SW 1271 (cell line): ENCODE measurements at places on chromosomes 6 and 20.

GRCh38 chr6:63923139-63923739, 287.6 kb downstream of the PHF3 start:
- DNase-seq, result peak; percentile 0

DNA sequence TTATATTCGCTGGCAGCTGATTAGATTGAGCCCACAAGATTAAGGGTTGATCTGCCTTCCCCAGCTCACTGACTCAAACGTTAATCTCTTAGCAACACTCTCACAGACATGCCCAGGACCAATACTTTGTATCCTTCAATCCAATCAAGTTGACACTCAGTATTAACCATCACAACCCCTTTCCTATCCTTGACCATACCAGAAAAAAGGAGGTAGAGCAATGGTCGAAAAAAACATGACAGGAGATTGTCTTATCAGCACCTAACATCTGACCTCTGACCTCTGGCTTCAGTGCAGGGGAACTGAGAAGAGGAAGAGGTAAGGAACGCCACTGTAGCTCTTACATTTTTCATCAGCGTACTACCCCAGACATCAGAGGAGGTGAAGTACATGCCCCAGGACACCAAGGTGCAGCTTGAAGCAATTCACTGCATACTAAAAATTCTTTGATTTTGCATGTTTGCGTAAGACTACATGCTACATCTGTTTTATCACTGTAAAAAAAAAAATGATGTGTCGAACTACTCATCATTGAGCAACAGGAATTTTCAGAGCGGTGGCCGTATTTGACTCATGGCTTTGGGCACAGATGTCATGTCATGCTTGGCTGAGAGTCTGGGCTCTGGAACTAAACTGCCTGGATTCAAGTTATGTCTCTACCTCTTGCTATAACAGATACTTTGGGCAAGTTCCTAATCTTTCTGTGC, 188.0 kb upstream of the TAB2 start:
- DNase-seq, result no peak

GRCh38 chr6:96781557-96781956, 55.7 kb downstream of the GPR63 start:
- DNase-seq, result no peak

- DNase-seq, result no peak
Measured at GRCh38 chr6:41426888-41427641, 91.7 kb downstream of the NCR2 start.

- DNase-seq, result no peak
Measured at GRCh38 chr20:4828830-4829513, 107.3 kb downstream of the PRND start.

- DNase-seq, result no peak
Measured at GRCh38 chr20:53513168-53513488, 80.5 kb downstream of the ZNF217 start.

DNA sequence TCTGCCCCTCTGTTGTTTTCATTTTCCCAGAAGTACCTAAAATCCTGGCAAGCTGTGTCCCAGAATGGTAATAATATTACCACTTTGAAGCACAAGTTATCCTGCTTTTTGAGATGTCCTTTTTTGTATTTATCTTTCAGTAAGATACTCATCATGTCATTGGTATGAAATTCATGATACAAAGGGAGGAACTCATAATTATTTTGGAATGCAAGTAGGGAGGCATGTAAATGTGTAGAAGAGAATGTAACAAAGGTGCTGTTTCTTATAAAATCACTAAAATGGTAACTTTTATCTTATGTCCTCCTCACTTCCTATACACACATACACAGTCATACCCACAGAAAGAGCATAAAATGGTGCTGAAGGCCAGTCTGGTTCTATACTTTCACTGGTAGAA, 109.9 kb downstream of the CD2AP start:
- DNase-seq, result no peak

GRCh38 chr6:87093651-87094050, 1.3 kb downstream of the CGA start:
- DNase-seq, result no peak

DNA sequence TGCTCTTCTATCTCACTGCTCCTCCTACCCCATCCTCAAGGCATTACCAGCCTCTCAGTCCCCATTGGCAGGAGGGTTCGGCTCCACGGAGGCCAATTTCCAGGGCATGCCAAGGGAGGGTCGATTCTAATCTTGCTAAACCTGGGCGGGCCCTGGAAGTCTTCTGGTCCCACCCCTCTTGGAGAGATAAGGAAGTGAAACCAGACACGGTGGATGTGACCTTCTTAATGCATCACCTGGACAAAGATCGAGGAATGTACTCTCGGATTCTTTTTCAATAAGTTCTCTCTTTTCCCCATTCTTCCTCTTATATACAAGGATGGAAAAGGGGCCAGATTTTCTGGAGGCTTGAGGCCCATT, 112.2 kb upstream of the ARMC2 start:
- no peak for DNase-seq

DNA sequence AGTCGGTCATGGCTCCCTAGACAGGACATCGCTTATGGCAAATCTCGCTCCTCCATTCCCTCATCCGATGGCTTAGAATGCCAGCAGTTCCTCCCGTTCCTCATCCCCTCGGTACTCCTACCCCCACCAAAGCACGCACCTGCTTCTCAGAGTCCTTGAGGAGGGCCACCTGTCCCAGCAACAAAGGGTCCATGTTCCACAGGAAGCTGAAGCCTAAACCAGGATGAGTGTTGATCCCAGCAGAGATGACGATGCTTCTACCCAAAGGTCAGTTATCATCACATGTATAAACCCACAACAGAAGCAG, 111.2 kb downstream of the THBS2 start:
- DNase-seq, result no peak

DNA sequence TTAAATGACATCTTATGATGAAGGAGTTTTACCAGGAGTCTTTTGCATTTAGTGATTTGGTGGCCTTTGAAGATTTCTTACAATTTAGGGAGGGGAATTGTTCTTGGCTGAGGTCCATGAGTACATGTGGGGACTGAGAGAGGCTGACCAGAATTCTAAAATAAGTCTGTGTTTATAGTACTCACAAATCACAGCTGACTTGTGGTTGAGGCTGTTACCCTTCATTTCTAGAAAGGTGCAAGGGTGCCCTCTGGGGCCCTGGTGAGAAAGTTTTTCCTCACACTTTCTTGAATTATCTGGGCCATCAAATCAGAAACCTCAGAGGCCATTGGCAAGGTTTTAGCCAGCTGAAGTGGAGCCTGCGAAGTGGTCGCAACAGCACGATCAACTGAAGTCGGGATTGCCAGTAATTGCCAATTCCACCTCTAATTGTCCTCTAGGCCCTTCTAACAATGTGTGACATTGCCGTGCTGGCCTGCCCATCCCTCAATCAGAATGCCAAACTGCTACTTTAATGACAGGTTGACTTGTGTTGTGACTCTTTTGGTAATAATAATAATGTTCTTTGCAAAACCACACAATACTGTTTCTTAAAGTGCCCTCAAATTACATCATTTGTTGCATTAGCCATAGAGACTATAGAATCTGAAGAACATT, 221.6 kb downstream of the OGFRL1 start:
- DNase-seq, result peak; percentile 25

GRCh38 chr6:139055709-139056108, 27.2 kb downstream of the ABRACL start:
- DNase-seq, result no peak

DNA sequence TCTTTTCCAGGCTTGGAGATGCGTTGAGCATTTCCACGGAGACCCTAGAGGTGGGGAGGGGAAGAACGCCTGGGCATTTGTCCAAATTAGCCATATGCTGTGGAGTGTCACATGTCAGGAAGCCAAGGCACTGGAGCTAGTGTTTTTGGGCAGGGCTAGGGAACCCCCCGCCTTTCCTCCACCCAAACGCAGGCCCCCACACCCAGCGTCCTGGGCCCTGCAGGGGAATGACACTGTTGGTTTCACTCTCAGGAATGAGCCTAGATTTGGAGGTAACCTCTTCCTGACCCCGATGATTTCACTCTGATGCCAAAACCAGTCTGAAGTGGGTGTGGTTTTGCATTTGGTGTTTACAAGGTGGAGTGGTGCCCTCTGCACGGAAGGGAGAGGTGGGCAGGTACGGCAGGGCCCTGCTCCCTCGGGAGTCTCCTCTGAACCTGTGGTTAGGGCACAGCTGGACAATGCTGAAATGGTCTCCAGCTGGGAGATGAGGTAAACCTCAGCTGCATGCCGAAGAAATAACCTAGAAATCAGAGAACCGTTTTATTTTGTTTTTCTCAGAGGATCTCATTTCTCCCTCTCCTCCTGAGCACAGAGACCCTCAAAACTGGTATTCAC, 29.5 kb downstream of the MTHFD1L start:
- DNase-seq, result no peak

DNA sequence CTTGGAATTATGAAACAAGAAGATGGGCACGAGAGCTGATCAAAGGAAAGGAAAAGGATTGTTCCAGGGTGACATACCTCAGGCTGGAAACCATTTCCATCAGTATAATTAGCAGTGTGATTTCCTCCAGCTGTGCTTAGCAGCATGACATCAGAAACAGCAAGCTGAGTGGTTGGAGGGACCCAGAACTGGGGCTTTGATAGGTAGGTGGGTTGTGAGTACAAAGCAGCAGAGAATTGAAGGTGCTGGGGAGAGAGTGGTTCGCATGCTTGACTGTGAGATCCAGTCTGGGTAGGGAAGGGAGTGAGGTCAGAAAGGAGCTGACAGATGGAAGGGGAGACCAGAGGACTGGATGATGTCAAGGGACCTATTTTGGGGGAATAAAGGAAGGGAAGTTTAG, 90.4 kb downstream of the CD164 start:
- no peak for DNase-seq

GRCh38 chr6:44052419-44053023, 74.7 kb downstream of the MRPL14 start:
- no peak for DNase-seq

- no peak for DNase-seq
Measured at GRCh38 chr20:2880650-2881049, 7.4 kb downstream of the PTPRA start.

GRCh38 chr6:130409418-130410100, 43.7 kb downstream of the TMEM200A start:
- DNase-seq, result no peak

GRCh38 chr6:21608601-21609000, 15.1 kb downstream of the SOX4 start:
- no peak for DNase-seq

DNA sequence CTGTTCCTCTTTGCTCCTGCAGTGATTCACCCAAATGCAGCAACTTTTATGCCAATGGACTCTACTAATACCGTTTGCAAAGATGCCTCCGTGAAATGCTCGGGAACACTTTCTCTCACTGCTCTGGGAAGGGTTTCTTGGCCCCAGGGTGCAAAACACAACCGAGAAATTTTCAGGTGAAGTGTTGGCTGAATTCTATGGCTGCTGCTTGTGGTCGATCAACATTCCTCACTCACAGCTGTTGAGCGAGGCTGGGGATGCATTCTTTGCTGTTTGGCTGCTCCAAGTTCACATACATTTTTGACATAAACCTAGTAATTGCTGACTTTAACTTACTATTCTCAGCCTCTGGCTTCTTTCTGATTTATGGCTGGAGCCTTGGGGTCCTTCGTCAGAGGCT, 342.0 kb upstream of the CHD6 start:
- no peak for DNase-seq

GRCh38 chr6:44500074-44500473, 112.6 kb downstream of the CDC5L start:
- no peak for DNase-seq

- DNase-seq, result no peak
Measured at GRCh38 chr6:51093871-51094270, 275.2 kb downstream of the TFAP2B start.

DNA sequence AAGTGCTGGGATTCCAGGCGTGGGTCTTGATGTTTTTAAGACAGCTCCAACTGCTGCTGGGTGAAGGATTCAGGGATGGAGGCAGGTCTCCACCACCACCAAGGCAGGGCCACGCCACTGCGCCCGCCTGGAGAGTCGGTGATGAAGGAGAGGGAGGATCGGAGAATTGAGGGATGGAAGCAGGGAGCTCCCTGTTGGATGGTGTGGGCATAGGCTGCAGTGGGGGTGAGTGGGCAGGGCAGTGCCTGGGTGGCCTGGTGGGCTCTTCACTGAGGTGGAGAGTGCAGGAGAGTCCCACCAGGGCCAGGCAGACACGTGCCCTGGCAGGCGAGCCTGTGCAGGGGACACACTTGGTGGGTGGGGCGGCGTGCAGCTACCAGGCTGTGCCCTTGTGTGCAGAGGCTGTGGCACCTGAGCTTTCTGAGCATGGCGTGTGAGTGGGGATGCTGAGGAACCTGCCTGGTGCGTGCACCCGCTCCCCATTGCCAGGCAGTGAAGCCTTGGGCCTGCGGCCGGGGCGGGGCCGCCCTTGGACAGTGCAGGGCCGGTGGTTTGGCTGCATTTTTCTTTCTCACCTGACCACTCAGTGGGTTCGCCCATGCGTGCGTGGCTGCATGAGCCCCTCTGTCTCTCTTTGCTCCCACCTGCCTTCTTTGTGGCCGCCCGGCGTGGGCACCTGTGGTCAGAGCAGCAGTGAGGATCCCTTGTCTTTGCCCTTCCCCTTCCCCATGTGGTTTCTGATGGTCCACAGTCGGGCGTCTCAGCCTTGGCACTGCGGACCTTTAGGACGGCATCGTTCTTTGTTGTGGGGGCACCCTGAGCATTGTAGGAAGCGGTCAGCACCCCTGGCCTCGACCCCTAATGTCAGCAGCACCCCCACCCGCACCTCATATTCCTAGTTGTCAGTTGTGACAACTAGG, 11.3 kb downstream of the RBM38 start:
- DNase-seq, result no peak

DNA sequence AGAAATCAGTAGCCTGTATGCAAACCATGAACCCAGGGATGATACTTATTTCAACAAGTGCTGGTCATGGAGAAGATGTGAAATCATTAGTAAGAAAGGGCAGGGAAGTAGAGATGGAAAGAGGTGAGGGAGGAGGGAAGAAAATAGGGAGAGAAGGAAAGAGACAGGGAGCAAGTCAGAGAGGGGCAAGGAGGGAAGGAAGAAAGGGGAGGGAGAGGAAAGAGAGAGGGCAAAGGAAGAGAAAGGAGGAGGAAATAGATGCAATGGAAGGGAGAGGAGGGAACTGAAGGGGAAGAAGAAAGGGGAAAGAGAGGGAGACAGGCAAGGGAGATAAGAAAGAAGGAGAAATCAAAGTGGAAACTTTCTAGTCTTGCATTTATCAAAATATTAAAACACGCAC, 195.1 kb downstream of the KIF16B start:
- no peak for DNase-seq

- DNase-seq, result peak; percentile 40
Measured at GRCh38 chr6:112909781-112910180, 562.7 kb downstream of the RFPL4B start.

- DNase-seq, result no peak
Measured at GRCh38 chr6:39808964-39809363, 16.8 kb downstream of the DAAM2 start.

GRCh38 chr6:161487217-161487531, 213.3 kb upstream of the AGPAT4 start:
- DNase-seq, result no peak

DNA sequence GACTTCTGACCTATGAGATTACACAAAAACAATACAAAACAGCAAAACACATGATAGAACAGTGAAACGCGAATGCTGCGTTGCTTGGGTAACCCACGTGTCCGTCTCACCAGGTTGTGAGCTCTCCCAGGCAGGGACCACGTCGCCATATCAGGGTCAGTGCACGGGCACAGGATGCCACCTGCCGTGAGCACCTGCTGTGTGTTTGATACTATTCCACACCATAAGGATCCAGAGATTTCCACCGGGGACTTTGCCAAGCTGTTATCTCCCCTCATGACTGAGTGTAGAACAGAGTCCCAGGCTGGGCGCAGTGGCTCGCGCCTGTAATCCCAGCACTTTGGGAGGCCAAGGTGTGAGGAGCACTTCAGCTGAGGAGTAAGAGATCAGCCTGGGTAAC, 288.0 kb downstream of the BMP7 start:
- no peak for DNase-seq
